Gastroesophageal sphincter (tissue), 4 donors: ENCODE measurements at places on chromosomes 2 and 18. TPM values are rescaled to one million over a fixed set of nuclear protein-coding genes. Genes with fewer than 3 reads are reported as not detected.
A peak's percentile ranks its signal among the peaks of the same experiment; 100 is the strongest.

GRCh38 chr2:102187496-102188150 lies 800 bp downstream of the IL1RL2 start:
- peak; percentile 71 for ATAC-seq

GRCh38 chr2:143704451-143705106 lies 575.4 kb downstream of the ARHGAP15 start:
- ATAC-seq: no peak

DNA sequence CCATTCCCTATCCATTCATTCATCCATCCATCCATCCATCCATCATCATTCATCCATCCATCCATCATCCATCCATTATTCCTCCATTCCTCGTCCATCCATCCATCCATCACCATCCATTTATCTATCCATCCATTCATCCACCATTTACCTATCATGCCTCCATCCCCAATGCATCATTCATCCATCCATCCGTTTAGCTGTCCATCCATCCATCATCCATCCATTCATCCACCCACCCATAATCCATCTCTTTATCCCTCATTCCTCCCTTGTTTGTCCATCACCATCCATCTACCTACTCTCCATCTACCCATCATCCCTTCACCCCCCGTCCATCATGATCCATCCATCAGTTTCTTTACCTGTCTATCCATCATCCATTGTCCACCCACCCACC lies 13.6 kb downstream of the NFATC1 start:
- ATAC-seq: no peak

- ATAC-seq: no peak
These were observed 1.7 kb upstream of the GMPPA start for GRCh38 chr2:219496825-219497494.

DNA sequence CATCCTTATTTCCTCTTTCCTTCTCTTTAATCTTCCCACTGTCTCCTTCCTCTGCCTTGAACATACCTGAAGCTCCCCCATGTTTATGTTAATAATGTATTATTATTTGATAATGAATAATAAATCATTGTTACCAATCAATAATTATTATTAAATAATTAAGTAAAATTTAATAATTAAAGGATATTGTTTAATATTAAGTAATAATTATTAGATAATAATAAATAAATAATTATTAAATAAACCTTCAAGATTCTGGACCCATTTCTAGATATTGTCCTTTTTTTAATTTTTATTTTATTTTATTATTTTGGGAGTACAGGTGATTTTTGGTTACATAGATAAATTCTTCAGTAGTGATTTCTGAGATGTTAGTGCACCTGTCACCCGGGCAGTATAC lies 7.4 kb upstream of the EVA1A start:
- no peak for ATAC-seq

DNA sequence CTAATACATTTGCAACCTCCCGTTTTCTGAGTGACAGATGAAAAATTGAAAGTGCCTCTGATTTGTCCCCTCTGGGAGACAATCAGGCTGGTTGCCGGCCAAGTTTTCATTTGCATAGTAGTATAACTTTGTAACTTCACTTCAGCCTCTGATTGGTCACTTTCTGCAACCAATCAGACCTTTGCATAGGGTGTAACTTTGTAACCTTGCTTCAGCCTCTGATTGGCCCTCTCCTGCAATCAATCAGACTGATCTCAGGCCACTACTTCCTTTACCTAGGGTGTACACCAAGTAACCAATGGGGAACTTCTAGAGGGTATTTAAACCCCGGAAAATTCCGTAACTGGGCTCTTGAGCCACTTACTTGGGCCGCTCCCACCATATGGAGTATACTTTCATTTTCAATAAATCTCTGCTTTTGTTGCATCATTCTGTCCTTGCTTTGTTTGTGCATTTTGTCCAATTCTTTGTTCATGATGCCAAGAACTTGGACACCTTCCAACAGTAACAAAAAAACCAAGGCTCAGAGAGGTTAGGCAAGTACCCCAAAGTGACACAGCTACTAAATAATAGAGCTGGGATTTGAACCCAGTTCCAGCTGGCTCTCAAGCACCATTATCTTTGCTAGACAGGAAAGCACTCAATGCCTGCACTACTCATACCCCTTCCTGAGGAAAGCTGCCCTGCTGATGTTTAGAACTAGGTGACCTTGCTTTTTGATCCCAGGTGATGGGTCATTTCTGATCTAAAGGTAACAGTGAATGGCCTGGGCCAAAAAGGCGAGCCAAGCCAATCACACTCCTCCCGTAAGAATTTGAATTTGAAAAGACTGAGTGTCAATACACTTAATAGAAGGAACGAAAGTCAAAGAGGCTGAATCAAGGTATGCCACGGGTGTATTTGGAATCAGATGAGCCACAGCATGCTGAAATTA lies 10.9 kb upstream of the MYOM1 start:
- no peak for ATAC-seq

GRCh38 chr18:51651761-51652160 lies 454.3 kb upstream of the MEX3C start:
- ATAC-seq: no peak

- no peak for ATAC-seq
These were observed 8.0 kb downstream of the UGT1A1 start for GRCh38 chr2:233768076-233768475.

DNA sequence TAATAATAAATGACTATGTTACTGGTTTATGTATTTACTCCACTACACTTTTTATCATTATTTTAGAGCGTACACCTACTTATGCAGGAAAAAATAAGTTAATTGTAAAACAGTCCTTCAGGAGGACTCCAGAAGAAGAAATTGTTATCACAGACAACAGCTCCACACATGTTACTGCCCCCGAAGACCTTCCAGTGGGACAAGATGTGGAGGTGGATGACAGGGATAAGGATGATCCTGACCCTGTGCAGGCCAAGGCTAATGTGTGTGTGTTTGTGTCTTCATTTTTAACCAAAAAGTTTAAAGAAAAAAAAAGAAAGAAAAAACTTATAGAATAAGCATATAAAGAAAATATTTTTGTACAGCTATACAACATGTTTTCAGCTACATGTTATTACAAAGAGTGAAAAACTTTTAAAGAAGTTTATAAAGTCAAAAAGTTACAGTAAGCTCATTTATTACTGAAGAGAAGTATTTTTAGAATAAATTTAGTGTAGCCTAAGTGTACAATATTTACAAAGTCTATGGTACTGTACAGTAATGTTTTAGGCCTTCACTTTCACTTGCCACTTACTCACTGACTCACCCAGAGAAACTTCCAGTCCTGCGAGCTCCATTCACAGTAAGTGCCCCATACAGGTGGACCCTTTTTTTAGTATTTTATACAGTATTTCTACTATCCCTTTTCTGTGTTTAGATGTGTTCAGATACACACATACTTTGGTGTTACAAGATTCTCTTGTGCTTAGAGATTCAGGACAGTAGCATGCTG lies 7.5 kb downstream of the TGFBRAP1 start:
- ATAC-seq: no peak

GRCh38 chr2:203689426-203690116 lies 16.9 kb upstream of the CD28 start:
- no peak for ATAC-seq

- no peak for ATAC-seq
These were observed 76.3 kb upstream of the GLS start for GRCh38 chr2:190804182-190804795.

- ATAC-seq: no peak
These were observed 548.5 kb upstream of the ID2 start for GRCh38 chr2:8133363-8133762.

- ATAC-seq: no peak
These were observed 157.9 kb downstream of the ADCYAP1 start for GRCh38 chr18:1062588-1062987.

DNA sequence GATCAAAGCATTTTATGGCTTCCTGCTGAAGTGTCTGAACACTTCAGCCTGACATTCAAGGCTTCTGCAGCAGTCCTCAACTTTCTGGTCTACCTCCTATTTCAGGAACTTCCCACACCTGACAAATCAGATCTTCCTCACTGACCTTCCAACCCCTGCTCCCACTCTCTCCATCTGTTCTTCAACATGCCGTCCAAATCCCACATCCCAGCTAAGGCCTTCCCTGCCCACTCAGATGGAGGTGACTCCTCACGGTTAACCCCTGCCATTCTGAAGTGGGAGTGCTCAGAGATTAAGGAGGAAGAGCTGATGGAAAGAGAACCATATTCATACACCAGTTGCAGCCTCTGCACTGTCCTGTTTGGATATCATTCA lies 104.8 kb downstream of the POLR1A start:
- no peak for ATAC-seq

- ATAC-seq: peak; percentile 85
These were observed 16.7 kb downstream of the DNMT3A start for GRCh38 chr2:25324905-25325592.

- ATAC-seq: no peak
These were observed 32.6 kb upstream of the CCBE1 start for GRCh38 chr18:59729781-59730180.

DNA sequence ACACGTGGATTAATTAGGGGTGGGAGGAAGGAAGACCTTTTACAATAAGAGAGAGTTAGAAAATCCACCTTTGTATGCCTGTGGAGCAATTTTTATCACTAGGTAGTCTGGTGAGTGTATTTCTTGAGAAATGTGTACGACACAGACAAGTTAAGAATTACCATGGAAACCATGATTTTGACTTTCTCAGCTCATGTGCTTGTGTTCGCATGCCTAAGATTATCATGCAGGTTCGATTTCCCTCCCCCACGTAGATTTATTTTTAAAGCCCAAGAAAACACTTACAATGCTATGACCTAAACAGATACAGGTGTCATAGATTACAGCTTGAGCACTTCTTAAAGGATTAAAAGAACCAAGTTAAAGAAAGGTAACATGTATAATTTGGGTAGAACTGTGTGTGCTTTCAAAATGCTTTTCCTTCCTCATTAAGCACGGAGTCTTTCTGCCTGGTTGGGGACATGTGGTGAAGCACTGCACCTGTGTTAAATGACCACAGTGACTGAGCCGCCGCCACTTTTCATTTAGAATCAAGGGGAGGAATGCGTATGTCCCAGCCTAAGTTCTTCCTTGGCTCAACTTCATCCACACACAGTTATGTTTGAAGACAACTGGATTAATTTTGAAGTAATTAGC lies 16.6 kb downstream of the SERTAD2 start:
- no peak for ATAC-seq

- ATAC-seq: no peak
These were observed 64.0 kb upstream of the ST8SIA5 start for GRCh38 chr18:46820863-46821262.

- ATAC-seq: no peak
These were observed 98.0 kb downstream of the CAMKMT start for GRCh38 chr2:44459739-44460138.

DNA sequence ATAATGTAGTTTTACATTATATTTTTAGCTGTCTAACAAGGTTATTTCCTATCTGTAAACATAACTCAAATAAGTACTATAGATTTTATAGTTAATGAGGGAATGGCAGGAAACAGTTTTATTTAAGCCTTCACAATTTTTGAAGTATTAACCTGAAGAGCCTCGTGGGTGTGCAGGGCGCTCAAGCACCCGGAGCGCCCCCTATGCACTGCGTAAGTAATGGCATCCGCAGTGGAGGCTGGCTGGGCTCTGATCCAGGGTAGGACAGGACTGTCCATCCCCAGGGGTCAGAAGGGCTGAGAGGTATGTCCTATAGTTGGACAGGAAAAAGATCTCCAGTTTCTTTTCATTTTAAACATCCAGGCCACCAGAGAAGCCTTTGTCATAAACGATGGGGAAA lies 8.2 kb upstream of the GBX2 start:
- no peak for ATAC-seq

DNA sequence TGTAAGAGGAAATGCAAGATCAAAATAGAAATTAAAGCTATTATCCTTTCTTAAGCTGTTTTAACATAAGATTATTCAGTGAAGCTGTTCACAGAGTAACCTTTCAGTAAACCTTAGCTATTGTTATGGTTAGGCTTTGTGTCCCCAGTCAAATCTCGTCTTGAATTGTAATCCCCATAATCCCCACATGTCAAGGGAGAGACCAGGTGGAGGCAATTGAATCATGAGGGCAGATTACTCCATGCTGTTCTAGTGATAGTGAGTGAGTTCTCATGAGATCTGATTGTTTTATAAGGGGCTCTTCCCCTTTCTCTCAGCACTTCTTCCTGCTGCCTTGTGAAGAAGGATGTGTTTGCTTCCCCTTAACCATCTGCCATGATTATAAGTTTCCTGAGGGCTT lies 424.4 kb downstream of the DSEL start:
- ATAC-seq: no peak

DNA sequence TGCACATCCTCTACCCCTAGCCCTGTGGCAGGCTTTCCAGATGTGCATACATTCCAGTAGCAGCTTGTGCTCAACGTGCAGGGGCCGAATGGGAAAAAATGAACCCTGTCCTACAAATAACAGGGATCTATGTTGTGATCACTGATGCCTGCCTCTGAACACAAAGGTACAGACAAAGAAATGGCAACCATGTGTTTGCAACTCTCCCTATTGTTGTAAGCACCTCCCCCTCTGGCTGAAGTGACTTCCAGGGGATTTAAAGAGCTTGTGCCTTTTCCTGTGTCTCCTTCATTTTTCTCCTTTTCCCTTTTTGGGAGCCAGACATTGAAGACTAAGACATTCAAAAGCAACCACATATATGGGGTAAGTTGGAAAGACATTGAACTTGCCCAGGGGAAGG lies 21.6 kb downstream of the ARHGAP25 start:
- ATAC-seq: no peak

- ATAC-seq: no peak
These were observed 616.7 kb downstream of the GALR1 start for GRCh38 chr18:77866351-77866750.

GRCh38 chr18:383135-383534 lies 115.3 kb upstream of the THOC1 start:
- no peak for ATAC-seq

- ATAC-seq: no peak
These were observed 58.6 kb downstream of the NCK2 start for GRCh38 chr2:105803337-105803736.

DNA sequence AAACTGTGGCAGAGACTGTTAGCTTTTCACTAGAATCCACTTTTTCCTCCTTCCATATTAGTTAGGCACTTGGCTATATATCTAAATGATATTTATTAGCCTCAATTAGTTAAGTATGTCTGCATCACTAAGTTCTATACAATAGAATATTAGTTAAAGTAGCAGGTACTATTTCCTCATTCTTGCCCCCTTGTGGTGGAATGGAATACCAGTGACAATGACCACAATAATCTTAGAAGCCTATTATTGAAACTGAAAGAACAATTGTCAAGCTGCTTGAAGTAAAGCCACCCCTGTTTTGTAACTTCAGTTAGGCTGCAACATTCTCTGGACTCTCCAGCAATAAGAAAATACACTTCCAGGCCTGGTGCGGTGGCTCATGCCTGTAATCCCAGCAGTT lies 476.3 kb upstream of the VWC2L start:
- no peak for ATAC-seq

SLC11A1 gene
- 23.0 TPM for total RNA-seq

ABCG8 gene
- not detected for total RNA-seq

FEV gene
- not detected for total RNA-seq

G6PC2 gene
- total RNA-seq: not detected

WDR54 gene
- total RNA-seq: 12.4 TPM

BOLL gene
- not detected for total RNA-seq

CDH20 gene
- 1.6 TPM for total RNA-seq

ANAPC1 gene
- 28.9 TPM for total RNA-seq

EVA1A gene
- 0.74 TPM for total RNA-seq

MERTK gene
- 21.7 TPM for total RNA-seq

ERBB4 gene
- 0.46 TPM for total RNA-seq

NYAP2 gene
- total RNA-seq: 0.13 TPM

RSAD2 gene
- 6.2 TPM for total RNA-seq
